AG20443 (cell line): ENCODE measurements at places on chromosomes 2 and 18.

GRCh38 chr2:119772128-119772527 lies 12.4 kb downstream of the PTPN4 start:
- no peak for DNase-seq

DNA sequence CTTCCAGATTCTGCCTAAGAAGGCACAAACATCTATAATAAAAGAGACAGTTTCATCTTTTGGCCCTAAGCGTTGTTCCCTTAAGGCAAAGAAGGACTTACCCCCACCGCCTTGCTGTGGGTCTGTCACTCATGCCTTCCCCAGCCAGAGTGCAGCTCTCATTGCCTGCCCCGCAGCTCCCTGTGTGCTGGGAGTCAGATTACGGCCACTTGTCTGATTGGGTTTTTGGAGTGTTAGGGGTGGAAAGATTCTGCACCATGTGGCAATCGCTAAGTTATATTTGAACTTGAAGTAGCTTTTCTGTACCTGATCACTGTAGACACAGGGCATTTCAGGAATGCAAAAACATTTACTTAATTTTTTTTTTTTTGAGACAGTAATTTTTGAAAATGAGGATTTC lies at the start of gene AQP4:
TSS of gene AQP4 (minus strand) at position 151 of the 400 bp plus-strand sequence. CDS start at position 133, 18 bp downstream.
- DNase-seq: no peak

DNA sequence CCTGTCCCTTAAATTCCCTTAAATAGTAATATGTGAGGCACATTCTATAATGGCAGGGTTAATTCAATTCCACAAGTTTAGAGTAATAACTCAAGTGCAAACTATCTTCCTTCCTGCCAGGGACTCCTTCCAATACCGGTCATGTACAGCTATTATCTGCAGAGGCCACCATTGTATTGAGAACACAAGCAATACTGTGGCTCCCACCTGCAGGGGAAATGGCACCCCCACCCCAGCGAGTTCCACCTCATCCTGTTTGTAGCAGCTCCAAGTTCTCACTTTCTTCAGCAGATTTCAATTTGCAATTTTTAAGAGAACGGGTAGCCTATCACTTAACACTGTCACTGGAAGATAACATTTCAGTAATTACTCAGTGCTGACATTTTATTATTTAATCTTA lies 172.1 kb upstream of the PID1 start:
- DNase-seq: no peak

- no peak for DNase-seq
These were observed 9.8 kb downstream of the MFSD2B start for GRCh38 chr2:24019729-24020128.

DNA sequence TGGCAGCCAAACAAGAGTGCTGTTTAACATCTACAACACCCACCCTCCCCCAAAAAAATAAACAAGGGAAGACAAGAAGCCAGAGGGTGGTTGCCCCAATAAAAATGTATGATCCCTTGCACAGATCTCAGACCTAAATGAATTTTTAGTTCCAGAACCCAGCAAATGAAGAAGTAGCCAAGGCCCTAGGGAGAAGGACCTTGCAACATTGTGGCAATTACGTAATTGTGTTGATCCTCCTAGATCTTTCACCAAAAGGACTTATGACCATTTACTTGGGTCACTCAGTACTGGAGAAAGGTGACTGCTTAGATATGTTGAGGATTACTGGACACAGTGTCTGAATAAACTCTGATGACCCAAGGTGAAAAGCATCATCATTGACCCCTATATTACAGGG lies 1393.8 kb downstream of the LRP1B start:
- DNase-seq: no peak
